ENCODE measurements at places on chromosomes 11 and 22.

DNA sequence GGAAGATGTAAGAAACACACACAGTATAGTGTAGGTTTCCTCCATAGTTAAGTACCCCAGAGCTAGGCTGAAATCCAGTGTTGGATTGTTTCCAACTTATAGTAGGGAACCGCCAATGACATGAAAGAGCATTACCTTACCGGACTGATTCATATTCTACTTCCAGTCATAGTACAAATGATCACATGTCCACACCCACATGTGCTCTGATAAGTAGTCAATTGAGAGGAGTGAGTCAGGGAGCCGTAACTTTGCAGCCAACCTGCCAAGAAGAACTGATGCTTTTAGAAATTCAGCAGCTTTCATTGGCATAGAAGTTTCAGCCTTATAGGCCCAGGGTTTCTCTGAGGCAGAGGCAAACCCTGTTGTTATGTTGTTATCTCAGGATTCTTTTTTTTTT, 240.6 kb downstream of the ETS1 start:
- peak; percentile 9 for DNase-seq

DNA sequence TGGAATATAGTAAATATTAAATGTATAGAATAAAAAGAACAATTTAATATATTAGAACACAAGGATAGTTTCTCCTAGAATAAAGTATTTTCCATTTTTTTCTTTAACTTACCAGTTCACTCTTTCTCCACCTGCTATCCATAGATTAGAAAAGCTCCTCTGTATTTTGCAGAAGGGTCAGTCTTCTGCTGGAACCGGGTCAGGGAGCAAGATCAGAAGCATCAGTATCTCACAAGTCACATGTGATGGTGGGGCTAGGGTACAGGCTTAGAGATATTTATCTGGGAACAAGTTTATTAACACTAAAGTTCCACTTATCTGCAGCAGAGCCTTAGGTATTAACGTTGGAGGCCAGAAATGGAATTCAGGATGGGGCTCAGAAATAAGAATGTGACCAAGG, 17.3 kb upstream of the OR52A1 start:
- no peak for DNase-seq

DNA sequence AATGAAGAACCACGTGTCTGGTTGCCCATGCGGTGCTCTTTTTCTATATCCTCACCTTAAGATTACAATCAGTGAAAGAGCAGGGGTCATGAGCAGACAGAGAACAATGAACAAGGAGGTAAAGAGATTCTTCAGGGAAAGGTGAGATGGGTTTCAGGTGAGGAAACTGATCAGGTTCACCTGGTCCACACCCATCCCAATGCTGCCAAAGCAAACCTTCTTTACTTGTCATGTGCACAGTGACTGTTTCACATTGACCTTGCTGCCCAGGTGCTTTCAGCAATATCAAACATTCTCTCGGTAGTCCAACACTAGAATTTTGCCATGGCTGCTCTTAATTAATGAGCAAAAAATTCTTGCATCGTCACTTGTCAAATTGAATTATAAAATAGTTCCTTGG, 24.5 kb upstream of the OR9Q2 start:
- no peak for DNase-seq

GRCh38 chr11:105183426-105183825, 43.9 kb upstream of the CARD18 start:
- no peak for DNase-seq

DNA sequence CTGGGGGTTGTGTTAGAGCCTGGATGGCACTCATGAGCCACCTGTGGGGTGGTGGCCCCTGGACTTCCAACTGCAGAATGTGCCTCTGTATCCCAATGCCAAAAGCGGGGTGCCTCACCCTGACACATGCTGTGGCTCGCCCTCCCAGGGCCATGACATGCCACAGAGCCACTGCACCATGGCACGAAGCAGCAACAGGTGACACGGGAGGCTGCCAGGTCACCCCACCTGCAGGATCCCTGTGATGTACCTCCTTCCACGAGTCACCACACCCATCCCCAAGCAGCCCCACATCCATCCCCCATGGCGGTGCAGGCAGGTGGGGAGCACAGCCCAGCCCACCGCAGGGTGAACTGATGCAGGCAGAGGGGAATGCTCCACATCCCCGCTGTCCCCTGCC, 14.8 kb downstream of the NECTIN1 start:
- no peak for DNase-seq

- no peak for DNase-seq
Measured at GRCh38 chr11:61082931-61083531, 19.3 kb upstream of the CD5 start.

DNA sequence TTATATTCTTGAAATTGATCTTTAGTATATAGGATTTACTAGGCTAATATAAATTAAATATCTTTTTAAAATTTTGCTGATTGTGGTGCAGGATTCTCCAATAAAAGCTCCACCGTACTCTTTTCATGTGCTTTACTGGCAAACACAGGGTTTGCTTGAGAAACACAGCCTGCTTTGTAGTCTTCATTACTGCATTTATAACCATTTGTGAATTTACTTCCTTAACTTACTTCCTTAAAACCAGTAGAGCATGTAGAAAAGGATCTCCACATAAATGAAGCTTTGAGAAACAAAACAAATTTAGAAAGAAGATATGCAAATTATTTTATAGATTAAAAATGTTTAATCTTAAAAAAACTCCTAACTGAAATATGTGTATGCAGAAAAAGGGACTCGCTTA, 28.8 kb downstream of the SWAP70 start:
- no peak for DNase-seq
